ENCODE measurements at places on chromosomes 12 and 14. TPM values are rescaled to one million over a fixed set of nuclear protein-coding genes. Genes with fewer than 3 reads are reported as not detected.

Gene RTL1
- not detected for total RNA-seq

Gene KRT8
- total RNA-seq: not detected

Gene B4GALNT3
- 0.87 TPM for total RNA-seq

Gene IFT81
- 2.1 TPM for total RNA-seq

Gene P2RX2
- total RNA-seq: not detected

Gene SLC39A5
- 0.51 TPM for total RNA-seq

Gene MOK
- total RNA-seq: 0.82 TPM

Gene FAR2
- 17.1 TPM for total RNA-seq

Gene KRT74
- not detected for total RNA-seq

Gene REM2
- total RNA-seq: 1.2 TPM

Gene GPR65
- total RNA-seq: 22.0 TPM

Gene FIGNL2
- 0.33 TPM for total RNA-seq

Gene IFT43
- total RNA-seq: 5.9 TPM

Gene PLCZ1
- total RNA-seq: not detected

Gene KRT1
- not detected for total RNA-seq

Gene EP400
- total RNA-seq: 49.2 TPM

Gene IRAK3
- total RNA-seq: 0.30 TPM

Gene PTPRO
- 18.4 TPM for total RNA-seq

Gene TAS2R43
- 0.53 TPM for total RNA-seq

Gene FAM222A
- 0.58 TPM for total RNA-seq

Gene TRPV4
- total RNA-seq: not detected

Gene AKAP3
- total RNA-seq: 1.8 TPM

Gene GPN3
- 16.9 TPM for total RNA-seq

Gene HOXC11
- total RNA-seq: not detected

Gene SPTB
- not detected for total RNA-seq

Gene OAS1
- 34.9 TPM for total RNA-seq

Gene OTOGL
- not detected for total RNA-seq

Gene HOXC5
- not detected for total RNA-seq

Gene AGAP2
- 66.7 TPM for total RNA-seq

Gene MYF5
- total RNA-seq: not detected

Gene AQP6
- not detected for total RNA-seq

Gene ASPG
- total RNA-seq: not detected

Gene C12orf50
- not detected for total RNA-seq

Gene RDH16
- 0.28 TPM for total RNA-seq

Gene RNASE3
- not detected for total RNA-seq

Gene HOXC10
- not detected for total RNA-seq

Gene EEF1AKMT3
- 4.0 TPM for total RNA-seq

Gene DIO2
- not detected for total RNA-seq

Gene GLT1D1
- not detected for total RNA-seq

Gene LHX5
- not detected for total RNA-seq

Gene SERPINA3
- total RNA-seq: not detected

Gene NTN4
- not detected for total RNA-seq

Gene MFAP5
- total RNA-seq: not detected

Gene BEST3
- total RNA-seq: not detected

Gene DLGAP5
- 67.1 TPM for total RNA-seq

Gene SMIM41
- total RNA-seq: not detected

Gene SLC7A8
- 0.40 TPM for total RNA-seq

Gene SRRM4
- not detected for total RNA-seq

Gene HOXC6
- not detected for total RNA-seq

Gene KRT6C
- not detected for total RNA-seq

Gene AQP5
- total RNA-seq: not detected

Gene NELL2
- total RNA-seq: 81.6 TPM

Gene LRRC10
- not detected for total RNA-seq

Gene ADAM21
- not detected for total RNA-seq

Gene REC8
- total RNA-seq: 49.8 TPM

Gene CCDC177
- not detected for total RNA-seq

Gene IFNG-AS1
- total RNA-seq: 0.65 TPM
